ENCODE measurements at places on chromosomes 3 and 15.

DNA sequence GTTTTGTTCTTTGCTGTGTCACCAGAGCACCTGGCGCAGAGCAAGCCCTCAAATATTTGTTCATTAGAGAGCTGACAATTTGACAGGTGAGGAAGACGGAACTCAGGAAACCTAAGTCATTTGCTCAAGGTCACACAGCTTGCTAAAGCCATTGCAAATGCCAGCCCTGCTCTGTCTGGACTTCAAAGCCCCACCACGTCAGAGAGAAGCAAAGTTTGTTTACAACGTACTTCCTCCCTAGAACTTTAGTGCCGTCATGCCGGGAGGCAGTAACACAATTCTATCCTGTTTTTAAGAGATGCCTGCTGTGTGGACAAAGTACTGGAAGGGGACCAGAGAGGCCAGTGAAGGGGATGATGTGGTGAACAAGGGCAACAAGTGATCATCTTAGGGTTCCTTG, 216.6 kb upstream of the PRICKLE2 start:
- DNase-seq, result no peak

DNA sequence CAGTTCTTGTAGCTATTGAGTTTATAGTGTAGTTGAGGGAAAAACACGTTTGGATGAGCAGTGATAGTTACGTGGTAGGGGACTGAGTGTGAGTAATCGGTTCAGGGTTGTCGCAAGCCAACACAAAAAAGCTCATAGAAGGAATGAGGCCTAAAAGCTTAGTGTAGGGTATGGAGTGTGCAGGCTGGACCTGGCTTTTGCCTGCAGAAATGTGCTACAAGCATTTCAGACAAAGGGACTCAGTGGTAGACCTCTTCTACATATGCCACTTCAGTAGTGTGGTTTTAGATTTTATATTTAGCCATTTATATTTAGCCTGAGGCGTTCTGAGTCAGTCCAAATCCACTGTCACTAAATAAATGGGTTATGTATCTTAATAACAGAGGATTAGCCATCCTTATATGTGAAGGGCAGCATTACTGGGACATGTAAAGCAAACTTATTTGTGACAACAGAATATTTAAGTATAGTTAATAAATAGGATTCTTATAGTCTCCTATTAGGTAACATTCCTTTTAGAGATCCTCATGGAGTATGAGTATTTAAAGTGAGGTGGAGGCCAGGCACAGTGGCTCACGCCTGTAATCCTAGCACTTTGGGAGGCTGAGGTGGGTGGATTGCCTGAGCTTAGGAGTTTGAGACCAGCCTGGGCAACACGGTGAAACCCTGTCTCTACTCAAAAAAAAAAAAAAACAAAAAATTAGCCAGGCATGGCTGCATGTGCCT, 21.8 kb downstream of the ATP2C1 start:
- DNase-seq, result no peak

- no peak for DNase-seq
Observed at GRCh38 chr15:72175186-72176044, 22.2 kb downstream of the GRAMD2A start.

- peak; percentile 34 for DNase-seq
Observed at GRCh38 chr15:76147906-76148570, 88.3 kb downstream of the TMEM266 start.
